Mucosa of gallbladder (tissue), 1 donor: ENCODE measurements at places on chromosomes 16 and 17.

- DNase-seq = no peak
Observed at GRCh38 chr16:89191033-89191900, 9.1 kb downstream of the SLC22A31 start.

- DNase-seq = no peak
Observed at GRCh38 chr17:1746975-1747543, 4.4 kb downstream of the SERPINF2 start.

GRCh38 chr17:82644148-82644547 lies 4.1 kb downstream of the WDR45B start:
- DNase-seq = no peak

- no peak for DNase-seq
Observed at GRCh38 chr17:47624727-47625068, 25.0 kb upstream of the KPNB1 start.

GRCh38 chr16:82814059-82814458 lies 187.3 kb downstream of the CDH13 start:
- no peak for DNase-seq

- DNase-seq = no peak
Observed at GRCh38 chr16:67082891-67083290, 26.9 kb upstream of the PHAF1 start.
